SW480 (cell line): ENCODE measurements at places on chromosomes 2 and 18.

- no peak for DNase-seq
Measured at GRCh38 chr2:69358914-69359313, 28.1 kb downstream of the GFPT1 start.

DNA sequence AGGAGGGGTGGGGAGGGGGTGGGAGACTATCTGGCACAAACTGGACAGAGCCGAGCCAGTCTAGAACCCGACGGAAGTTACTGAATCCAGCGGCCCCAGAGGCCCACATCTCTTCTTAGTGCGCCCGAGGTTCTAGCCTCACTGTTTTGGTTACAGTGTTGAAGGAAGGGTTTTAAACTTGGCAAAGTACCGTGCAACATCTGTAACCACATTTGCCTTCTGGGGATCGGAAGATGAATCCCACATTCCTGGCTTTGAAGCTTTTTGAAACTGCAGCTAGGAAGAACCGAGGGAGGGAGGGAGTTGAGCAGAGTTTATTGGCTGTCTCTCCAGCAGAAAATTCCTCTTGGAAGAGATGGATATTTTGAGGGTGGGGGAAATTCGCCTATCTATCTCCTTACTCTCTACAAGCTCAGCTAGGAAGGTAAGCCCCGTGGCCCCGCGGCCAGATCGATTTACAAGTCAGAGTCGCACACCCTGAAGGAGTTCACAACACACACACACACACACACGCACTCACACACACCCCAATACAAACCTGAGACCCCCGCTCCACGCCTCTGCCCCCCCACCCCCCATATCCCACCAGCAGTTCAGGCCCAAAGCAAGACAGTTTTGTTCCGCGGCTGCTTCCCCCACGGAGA, 1.0 kb downstream of the ACVR1 start:
- peak; percentile 47 for DNase-seq

DNA sequence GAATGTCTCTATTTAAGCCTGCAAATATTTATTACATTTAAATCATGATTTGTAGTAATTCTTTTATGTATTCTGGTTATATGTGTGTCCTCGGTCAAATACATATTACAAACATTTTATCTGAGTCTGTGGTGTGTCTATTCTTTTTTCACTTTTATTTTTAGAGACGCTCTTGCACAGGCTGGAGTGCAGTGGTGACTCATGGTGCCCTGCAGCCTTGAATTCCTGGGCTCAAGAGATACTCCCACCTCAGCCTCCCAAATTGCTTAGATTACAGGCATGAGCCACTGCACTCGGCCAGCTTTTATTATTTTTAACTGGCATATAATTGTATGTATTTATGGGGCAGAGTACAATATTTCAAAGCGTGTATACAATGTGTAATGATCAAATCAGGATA, 47.5 kb downstream of the ARID5A start:
- DNase-seq: no peak

GRCh38 chr18:50855976-50856757, 22.8 kb upstream of the ME2 start:
- no peak for DNase-seq

DNA sequence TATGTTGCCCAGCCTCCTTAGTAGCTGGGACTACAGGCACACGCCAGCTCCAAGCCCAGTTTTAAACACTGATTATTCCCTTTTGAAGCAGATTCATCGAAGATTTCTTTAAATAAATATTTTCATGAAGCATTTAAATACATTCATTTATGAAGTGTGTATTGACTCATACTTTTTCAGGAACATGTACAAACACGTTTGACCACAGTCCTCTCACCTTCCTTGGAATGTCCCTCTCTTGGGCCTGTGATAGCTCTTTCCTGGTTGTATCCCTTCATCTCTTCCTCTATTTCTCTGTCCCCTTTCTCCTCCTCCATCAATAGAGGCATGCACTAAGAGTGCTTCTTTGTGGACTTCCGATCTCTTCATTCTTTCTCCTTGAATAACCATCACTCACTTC, 2.5 kb downstream of the PSTPIP2 start:
- DNase-seq: no peak

GRCh38 chr2:109239720-109240119, 110.7 kb downstream of the SH3RF3 start:
- peak; percentile 33 for DNase-seq

DNA sequence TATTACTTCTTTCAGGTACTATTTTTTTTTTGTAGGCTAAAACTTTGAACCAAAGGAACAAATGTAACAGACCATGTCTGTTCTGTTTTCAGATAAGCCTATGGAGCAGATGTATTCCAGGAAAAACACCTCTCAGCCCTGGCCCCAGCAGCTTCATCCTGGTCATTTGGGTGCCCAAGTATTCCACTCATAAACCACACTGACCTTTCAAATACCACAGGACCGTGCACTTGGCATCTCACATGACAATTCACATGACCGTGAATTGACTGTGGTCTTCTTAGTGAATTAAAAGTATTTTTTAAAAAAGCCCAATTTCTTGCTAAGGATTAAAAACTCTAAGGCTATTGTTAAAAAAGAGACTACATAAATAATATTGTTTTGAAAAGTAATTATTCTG, 50.2 kb downstream of the SMIM21 start:
- no peak for DNase-seq

DNA sequence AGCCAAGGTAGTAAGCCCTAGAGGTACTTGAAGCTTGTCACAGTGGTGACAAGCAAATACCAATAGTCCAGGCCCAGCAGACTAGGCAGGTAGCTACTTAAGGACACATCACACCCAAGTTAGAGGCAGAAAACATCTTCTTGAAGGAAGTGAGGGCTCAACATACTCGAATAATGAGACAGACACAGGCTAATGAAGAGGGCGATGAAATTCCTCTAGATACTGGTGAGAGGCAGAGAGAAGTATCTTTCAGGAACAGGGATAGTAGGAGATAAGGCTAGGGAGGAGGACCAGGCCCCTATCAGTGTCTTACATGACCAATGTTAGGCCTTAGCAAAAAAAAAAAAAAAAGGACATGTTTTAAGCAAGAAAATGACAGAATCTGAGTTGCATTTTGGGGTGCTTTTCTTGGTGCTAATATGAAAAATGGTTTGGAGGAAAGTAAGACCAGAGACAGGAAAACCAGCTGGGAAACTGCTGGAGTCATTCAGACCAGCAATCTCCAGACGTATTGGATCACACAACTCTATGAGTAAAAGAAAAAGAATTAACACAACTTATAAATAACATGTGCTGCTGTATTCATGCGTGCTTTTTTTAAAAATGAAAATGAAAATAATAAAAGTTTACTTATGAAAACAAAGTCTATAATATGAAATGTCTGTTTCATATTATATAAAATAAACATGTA, 37.7 kb downstream of the COBLL1 start:
- no peak for DNase-seq

GRCh38 chr18:13983506-13983905, 68.2 kb upstream of the MC2R start:
- no peak for DNase-seq

GRCh38 chr2:191253476-191253875, 8.3 kb downstream of the MYO1B start:
- DNase-seq: no peak

DNA sequence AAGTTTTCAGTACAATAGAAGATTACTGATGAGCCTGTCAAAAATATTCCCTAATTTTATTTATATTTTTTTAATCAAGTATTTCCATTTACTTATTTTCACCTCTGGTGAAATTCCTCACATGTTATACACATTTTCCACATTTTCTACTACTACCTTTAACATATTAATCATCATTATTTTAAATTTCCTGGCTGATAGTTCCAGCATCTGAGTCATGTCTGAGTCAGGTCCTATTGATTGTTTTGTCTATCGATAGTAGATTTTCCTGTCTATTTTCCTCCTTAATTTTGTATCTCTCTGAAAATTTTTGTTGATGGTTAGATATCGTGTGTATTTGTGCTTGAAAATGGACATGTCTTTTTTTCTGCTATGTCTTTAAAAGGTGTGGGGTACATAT, 211.8 kb upstream of the DSEL start:
- no peak for DNase-seq
